ENCODE measurements at places on chromosomes 7 and 10.

DNA sequence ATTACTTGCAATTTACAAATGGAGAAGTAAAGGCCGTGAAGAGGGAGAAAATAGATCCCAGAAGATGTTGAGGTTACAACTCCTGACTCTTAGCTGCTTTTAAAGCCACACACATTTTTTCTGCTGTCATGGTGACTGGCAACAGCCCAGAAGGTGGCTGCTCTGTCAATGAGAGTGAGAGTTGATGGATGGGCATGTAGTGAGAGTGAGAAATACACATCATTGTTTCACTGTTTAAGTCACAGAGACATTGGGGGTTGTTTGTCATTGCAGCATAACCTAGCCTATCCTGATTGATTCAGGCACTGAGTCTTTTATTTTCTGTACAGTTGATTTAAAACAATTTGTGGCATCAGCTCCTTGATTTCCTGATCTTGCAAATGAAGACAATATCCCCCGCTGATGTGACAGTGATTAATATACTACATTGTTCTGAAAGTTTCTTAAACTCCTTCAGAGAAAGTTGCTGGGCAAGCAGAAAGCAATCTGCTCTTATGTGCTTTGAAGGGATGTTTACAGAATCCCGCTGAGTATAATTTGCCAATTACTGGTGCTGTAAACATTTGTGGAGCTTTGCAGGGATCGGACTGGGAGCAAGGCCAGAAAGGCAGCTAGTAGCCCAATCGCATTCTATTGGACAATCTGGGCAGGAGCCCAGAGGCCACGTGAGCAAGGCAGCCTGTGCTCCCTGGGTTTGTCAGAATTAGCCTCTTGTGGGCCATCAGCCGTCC lies 229.6 kb downstream of the PRPF18 start:
- DNase-seq = no peak

- DNase-seq = no peak
Measured at GRCh38 chr7:33446551-33446950, 317.2 kb downstream of the BBS9 start.

DNA sequence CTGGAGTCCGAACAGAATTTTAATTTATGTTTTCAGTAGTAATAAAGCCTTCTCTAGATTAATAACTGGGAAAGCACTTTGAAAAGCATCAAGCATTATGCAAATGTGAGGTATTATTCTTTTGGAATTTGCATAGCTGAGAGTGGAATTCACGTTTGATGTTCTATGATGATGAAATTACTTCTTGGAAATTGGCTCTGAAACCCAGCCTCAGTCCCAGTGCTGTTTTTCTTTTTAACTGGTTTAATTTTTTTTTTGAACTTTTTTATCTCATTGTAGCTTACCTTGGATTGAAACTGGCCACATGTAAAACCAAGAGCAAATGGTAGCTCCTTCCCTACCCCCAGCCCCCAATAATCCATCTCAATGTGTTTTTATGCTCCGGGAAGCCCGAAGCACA lies 1.2 kb downstream of the TBXAS1 start:
- DNase-seq = no peak

- peak; percentile 69 for DNase-seq
Measured at GRCh38 chr10:96830511-96831199, 1.4 kb upstream of the LCOR start.

DNA sequence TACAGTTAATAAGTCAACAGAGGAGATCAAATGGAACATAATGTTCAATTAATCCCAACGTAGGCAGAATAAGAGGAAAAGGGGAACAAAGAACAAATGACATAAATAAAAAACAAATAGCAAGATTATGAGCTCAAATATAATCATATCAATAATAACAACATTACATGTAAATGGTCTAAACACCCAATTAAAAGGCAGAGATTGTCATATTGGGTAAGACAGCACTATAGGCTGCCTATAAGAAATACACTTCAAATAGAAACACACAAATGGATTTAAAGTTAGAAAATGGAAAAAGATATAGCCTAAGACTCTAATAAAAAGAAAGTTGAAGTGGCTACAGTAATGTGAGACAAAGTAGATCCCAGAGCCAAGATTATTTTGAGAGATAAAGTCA lies 126.4 kb upstream of the PTER start:
- DNase-seq = no peak

DNA sequence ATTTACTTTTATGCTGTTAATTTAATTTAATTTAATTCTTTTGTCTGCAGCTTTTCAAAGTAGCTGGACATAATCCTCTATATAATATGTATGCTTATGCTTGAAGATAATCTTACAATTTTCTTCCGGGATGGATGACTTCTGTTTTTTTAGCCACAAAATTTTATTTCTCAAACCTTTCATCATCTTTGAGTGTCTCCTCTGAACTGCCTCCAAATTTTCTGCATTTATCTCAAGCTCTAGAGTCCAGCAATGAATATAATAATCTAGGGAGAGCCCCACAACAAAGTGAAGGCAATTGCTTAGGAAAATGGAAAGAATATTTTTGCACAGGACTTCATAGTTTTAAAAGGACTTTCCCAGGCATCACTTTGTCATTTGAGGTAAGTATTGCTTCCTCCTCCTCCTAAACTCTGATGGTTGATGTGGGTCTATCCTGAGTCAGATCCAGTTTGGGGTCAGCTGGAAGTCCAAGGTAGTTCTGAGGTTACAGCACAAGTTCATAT lies 53.7 kb upstream of the FAM3C start:
- DNase-seq = no peak

DNA sequence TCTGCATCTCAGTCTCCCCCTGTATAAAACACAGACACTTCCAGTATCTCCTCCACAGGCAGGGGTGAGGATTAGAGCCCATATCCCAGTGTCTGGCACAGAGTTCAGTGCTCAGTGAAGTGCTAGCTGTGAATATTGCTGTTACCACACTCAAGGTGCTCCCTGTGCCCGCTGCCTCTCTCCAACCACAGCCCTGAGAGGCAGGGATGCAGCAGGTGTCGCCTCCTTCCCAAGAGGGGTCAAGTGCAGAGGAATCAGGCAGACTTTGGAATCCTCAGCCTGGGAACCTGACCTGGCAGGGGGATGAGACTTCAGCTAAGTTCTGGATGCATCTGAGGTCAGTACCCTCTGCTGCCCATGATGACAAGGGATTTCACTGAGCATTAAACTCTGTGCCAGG lies 163.1 kb downstream of the GFRA1 start:
- no peak for DNase-seq

GRCh38 chr7:9691286-9691685 lies 1257.9 kb downstream of the NXPH1 start:
- no peak for DNase-seq

- no peak for DNase-seq
Measured at GRCh38 chr7:2647594-2648172, 15.9 kb downstream of the TTYH3 start.

- DNase-seq = no peak
Measured at GRCh38 chr7:43943417-43944187, 17.4 kb downstream of the UBE2D4 start.

- no peak for DNase-seq
Measured at GRCh38 chr7:45082831-45083331, 5.9 kb downstream of the NACAD start.

DNA sequence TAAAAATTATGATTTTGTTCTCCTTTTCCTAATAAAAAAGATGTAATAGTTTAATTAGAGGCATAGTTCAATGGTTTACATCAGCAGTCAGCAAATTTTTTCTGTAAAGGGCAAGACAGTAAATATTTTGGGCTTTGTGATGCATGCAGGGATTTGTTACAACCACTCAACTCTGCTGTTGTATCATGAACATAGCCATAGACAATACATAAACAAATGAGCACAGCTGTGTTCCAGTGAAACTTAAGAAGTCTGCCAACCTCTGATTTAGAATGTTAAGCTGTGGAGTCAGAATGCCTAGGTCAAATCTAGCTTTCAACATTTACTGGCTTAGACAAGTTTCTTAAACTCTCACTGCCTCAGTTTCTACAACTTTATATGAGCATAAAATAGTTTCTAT lies 31.6 kb downstream of the ASZ1 start:
- DNase-seq = no peak

DNA sequence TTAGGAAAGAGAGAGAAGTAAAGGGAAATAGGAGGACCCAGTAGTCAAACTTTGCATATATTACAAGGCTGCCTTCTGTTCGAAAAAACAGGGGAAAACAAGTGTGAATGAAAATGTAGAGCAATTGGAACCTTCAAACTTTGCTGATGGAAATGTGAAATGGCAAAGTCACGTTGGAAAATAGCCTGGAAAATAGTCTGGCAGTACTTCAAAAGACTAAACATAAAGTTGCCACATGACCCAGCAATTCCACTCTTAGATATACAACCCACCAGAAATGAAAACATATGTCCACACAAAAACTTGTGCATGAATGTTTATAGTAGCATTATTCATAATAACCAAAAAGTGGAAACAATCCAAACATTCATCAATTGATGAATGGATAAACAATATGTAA lies 78.6 kb upstream of the IFRD1 start:
- DNase-seq = no peak

DNA sequence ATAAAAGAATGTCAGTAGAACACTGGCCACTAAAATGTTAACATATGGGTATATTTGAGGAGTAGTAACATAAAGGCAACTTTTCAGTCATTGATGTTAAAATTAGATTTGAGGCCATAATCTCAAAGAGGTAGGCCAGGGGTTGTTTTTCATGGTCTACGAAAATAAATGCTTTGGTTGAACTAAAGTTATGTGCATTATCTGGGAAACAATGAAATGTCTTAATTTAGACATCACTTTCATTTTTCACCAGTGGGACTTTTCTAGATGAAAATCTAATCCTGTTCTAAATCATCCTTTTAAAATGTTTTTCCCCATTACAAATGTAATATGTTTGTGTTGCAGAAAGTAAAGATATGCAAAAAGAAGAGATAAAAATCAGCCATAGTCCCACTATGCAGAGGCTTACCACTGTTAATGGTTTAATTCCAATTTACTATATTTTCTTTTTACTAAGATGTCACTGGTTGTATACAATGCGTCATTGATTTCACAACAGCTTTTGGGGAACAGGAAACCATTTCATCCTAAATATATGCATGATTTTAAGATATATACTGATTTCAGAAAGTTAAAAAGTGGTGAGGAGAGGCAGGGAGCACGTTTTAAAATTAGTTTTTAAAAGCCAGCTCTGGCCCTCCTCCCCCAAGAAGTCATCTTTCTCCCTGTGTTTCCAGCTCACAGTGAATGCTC lies 64.3 kb downstream of the ARID5B start:
- DNase-seq = no peak

DNA sequence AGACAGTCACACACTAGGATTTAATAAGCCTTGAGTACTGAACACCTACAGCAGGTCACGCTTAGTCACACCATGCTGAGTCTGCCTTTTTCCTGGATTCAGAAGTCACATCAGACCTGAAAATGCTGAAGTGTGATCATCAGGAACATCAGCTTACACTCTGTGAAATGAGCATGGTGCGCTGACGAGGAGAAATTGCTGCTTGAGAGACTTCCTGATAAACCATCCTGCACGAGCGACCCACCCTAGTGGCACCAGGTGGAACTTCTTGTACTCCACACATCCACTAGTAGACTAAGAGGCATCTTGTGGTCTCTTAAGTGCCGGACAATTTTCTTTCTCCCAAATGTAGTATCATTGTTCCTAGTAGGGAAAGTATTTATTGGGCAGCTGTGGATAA lies 51.8 kb upstream of the MRLN start:
- no peak for DNase-seq

- DNase-seq = no peak
Measured at GRCh38 chr10:120971671-120972070, 120.5 kb downstream of the WDR11 start.

- no peak for DNase-seq
Measured at GRCh38 chr7:40658729-40659128, 523.9 kb downstream of the SUGCT start.

DNA sequence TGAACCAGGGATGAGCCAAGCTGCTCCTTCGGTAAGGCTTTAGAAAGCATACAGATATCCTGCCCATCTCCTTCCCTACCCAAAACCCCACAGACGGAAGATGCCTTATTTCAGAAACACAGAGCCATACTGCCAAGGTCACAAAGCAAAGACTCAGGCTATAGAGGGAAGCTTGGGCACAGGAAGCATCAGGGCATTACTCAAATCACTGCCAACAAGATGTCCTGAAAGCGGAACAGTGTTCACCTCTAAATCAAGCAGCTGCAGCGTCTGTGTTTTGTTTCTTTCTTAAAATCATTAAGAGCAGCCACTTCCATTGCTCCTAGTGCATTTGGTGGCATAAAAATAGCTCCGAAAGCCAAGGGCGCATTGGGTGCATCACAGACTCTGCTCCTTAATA lies 307.3 kb downstream of the SORCS1 start:
- DNase-seq = no peak

- no peak for DNase-seq
Measured at GRCh38 chr10:100637785-100638184, 102.0 kb downstream of the HIF1AN start.

DNA sequence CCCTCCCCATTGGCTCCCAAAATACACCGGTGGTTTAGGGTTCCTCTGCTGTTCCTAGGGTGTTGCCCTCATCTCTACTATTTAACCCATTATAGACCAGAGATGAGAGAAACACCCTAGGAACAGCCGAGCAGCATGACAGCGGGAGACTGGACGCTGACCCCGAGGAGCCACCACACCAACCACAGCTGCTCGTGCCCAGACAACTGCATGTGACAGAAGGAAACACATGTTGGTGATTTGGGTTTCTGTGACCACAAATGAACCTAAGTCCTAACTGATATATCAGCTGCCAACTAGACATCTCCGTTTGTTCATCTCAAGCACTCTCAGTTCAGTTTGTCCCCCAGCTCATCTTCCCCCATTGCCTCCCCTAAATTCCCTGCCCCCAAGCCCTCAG lies 13.4 kb downstream of the CFAP43 start:
- DNase-seq = no peak

DNA sequence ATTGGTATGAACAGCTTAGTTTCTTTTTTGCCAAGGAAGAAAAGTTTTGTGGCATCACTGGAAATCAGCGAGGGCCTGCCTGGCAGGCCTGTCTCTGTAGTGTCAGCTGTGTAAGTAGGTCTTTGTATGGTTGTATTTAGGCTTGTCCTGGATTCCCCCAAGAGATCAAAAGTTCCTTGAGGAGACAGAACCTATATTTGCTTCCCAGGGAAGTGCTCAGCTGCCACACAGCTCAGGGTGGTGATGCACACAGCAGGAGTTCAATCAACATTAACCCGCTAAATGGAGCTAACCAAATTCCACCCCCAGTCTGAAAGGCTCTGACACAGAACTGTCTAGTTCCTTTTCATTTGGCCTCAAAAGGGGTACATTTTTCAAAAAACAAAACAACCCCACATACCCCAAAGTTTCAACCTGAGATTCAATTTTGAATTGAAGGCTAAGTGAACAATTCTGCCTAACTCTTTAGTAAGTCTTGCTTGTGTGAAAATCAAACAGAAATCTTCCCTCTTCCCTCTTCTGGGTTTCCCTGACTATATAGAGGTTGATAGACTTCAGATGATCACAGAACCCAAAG lies 124.4 kb downstream of the CLEC2L start:
- DNase-seq = no peak

GRCh38 chr10:70066190-70066589 lies 13.5 kb downstream of the MACROH2A2 start:
- DNase-seq = no peak

All from activated T-cell treated with anti-CD3 and anti-CD28 coated beads for 48 hours (primary cell).